ENCODE measurements at places on chromosomes 16 and 17.

- no peak for DNase-seq
These were observed 85.7 kb downstream of the CMIP start for GRCh38 chr16:81530296-81530721.

DNA sequence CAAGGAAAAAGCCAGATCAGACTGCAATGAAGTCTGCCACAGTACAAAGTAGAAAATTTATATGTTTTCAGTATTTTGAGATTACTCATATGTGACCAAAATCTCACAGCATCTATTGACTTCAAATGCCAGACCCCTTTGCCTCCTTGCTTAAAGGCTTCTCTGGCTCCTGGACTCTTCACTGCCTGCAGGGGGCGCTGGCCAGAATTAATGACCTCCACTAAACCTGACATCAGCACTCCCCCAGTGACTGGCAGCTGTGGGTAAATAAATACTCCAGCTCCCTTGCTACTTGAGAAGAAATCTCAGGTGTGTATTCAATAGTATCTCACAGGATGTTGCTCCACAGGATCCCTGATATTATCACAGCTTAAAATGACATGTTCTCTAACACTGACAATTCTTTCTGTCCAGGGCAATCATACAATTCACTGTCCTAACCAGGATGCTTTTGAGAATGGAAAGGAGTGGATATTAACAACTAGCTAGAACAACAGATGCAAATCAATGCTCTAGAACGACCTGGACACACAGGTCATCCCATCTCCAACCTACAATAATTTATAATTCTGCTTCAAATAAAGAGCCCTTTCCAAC, 4.0 kb downstream of the BECN1 start:
- peak; percentile 1 for DNase-seq

DNA sequence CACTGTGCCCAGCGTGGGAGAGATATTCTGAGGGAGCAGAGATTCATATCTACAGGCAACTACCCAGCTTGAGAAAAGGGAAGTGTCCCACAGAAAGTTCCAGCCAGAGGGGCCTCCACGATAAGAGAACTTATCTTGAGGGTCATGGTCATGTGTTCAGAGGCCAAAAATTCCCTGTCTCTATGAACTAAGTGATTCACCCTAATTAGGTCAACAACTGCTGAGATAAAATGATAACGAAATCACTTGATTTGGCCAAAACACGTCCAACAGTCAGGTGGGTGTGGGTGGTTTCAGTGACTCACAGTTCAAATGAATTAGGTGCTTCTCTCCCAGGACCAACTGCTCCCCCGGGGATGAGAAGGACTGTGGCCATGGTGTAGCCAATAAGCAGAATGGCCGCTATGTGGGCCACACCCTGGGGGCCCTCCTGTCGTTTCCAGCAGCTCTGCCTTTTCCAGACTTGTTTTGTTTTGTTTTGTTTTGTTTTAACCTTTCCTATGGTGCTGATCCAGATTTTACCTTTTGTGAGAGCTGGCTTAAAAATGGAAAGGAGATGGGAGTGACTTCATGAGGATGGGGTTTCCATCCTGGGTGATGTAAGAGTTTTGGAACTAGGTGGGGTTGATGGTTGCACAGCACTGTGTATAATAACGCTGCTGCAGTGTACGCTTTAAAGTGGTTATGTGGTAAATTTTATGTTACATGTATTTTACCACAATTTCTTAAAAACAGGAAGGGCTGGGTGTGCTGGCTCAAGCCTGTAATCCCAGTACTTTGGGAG, 8.7 kb downstream of the DNAI2 start:
- no peak for DNase-seq

DNA sequence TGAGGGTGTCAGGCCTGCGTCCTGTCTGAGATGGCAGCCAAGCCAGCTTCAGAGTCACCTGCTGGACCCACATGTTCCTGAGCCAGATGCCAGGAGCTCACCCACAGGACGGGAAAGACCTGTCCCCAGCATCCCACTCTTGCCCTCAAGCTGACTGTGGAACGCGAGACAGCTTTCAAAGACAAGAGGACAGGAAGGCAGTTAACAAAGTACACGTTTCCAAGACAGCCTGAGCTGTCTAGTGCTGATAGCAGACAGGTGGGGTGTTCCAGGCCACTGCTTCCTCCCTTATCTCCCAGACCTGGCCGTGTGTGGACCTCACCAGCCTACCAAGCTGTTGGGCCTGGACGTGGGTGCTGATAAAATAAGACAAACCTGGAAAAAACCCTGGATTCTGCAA, 13.2 kb downstream of the CMTM3 start:
- DNase-seq, result no peak

DNA sequence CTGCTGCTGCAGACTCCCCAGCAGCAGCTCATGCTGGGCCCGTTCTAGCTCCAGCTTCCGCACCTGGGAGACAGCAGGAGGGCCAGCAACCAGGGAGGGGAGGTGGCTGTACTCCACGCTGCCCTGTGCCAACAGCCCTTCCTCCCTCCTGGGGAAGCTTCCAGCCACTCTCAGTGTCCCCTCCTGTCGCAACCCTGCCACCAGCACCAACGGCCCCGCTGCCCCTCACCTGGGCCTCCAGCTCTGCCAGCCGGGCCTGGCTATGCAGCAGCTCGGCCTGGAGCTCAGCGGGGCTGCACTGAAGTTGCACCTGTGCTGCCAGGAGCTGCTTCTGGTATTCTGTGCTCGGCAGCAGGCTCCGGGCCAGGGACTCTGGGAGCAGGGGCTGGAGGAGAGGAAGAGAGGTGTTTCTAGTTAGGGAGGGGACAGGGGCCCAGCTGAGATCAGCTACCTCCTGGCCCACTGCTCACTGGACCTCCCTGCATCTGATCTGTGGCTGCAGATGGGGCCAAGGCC, 15.4 kb upstream of the MRPL38 start:
- DNase-seq, result no peak

DNA sequence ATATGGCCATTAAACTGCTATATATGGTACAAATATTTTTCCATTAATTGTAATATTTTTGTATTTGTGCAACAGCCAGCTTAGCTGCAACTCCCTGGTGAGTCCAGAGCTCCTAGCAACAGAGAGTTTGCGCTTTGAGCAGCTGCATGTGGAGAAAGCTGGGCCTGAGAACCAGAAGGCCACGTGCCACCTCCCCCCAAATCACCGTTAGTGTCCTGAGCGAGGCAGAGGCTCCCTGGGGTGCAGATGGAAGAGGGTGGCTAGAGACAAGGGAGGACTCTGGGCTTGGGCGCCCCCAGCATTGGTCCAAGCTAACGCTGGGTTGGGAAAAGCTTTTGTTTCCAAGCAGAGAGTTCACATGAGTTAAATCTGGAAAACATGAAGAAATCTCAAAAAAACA, 41.6 kb downstream of the HSBP1 start:
- DNase-seq, result no peak

GRCh38 chr16:2056077-2056476, 8.3 kb downstream of the TSC2 start:
- no peak for DNase-seq

- no peak for DNase-seq
These were observed 82.3 kb downstream of the ADCY9 start for GRCh38 chr16:4033951-4034350.

- no peak for DNase-seq
These were observed 285.2 kb downstream of the CA10 start for GRCh38 chr17:51873302-51873701.

DNA sequence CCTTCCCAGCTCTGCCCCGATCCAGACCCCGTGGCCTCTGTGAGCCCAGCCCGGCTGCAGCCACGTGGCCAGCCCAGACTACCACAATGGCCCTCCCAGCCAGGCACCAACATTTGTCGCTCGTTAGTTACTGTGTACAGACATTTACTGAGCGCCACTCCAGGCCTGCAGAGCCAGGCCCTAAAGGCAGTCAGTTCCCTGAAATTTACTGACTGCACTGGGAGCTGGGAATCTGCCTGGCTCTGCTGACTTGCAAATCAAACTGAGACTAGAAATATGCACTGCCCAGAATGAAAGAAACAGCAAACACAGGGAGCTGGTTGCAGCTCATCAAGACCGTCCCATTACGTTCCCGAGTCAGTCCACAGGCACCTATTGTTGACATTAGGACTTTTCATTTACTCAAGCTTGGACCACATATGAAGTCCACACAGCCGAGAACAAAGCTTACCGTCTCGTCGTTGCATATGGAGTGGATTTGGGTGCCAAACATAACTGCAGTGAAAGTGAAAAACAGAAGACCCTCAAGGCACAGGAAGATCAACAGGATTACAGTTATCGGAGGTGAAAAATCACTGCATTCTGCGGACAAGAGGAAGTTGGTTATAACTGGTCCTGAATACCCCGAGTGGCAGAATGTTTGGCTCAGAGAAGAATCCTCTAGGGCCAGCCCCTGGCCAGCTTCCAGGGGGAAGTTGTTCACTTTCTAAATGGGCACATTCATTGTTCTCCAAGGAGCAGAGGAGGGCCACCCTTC, 34.5 kb downstream of the ZDHHC7 start:
- DNase-seq, result no peak

- no peak for DNase-seq
These were observed 42.7 kb downstream of the IST1 start for GRCh38 chr16:71937868-71938510.

- DNase-seq, result no peak
These were observed 592 bp upstream of the ZNF385C start for GRCh38 chr17:42098730-42099399.

GRCh38 chr17:3730881-3731429, 7.3 kb downstream of the HASPIN start:
- no peak for DNase-seq

DNA sequence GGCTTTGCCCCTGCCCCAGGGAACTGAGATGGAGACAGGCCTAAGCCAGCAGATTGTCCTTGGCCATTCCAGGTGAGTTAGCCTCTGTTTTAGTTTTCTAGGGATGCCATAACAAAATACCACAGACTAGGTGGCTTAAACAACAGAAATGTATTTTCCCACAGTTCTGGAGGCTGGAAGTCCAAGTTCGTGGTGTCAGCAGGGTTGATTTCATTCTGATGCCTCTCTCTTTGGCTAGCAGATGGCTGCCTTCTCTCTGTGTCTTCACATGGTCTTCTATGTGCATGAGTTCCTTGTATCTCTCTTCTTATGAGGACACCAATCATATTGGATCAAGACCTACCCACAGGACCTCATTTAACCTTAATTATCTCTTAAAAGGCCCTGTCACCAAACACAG, 12.8 kb downstream of the FAM20A start:
- DNase-seq, result no peak

- no peak for DNase-seq
These were observed 19.2 kb downstream of the MXRA7 start for GRCh38 chr17:76691379-76692191.

GRCh38 chr17:4161192-4161966, 18.4 kb downstream of the CYB5D2 start:
- DNase-seq, result no peak

- DNase-seq, result no peak
These were observed 34.9 kb downstream of the USP31 start for GRCh38 chr16:23114131-23114904.

DNA sequence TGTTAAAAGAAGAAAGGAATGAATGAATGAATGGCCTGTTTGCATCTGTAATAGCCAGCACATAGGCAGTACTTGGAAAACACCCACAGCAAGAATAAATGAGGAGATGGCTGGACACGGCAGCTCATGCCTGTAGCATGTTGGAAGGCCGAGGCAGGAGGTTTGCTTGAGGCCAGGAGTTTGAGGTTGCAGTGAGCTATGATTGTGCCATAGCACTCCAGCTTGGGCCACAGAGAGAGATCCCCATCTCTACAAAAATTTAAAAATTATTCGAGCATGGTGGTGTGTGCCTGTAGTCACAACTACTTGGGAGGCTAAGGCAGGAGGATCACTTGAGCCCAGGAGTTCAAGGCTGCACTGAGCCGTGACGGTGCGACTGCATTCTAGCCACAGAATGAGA, 12.5 kb downstream of the IL4R start:
- no peak for DNase-seq

DNA sequence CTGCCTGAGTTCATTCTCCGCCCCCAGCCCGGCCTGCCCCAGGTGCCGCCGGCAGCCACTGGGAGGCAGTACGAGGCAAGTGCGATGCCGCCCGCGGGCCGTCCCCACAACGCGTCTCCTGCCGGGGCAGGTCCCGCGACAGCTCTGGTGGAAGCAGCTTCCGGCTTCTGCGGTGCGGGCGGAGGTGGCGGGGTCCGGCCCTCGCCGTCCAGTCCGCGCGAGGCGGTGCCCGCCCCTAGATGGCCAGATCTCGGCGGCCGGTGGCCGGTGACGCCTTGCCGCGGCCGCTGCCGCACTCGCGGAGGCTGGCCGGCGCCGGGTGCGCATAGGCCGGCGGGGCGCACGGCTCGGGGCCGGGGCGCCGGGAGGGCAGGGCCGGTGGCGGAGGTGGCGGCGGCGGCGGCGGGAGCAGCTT, 1.8 kb downstream of the GJD3 start:
- DNase-seq, result no peak

DNA sequence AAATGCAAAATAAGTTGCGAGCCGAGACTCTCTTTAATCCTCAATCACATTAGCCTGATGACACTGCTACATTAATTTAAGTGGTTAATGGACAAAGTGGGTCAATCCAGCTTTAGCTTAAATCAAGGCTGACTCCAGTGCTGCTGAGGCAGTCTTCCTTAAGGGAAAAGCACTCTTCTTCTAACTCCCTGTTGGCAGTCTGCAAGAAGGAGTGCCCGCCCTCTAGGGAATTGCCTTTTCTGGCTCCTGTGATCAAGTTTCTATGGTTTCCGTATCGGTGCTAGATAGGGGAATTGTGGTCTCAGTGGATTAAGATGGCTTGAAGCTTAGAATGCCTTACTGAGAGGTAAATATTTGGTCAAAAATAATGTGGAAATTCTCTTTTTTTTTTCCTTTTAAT, 41.0 kb downstream of the HS3ST3B1 start:
- DNase-seq, result no peak

GRCh38 chr16:6016530-6017184, 919.1 kb upstream of the EEF2KMT start:
- DNase-seq, result no peak

DNA sequence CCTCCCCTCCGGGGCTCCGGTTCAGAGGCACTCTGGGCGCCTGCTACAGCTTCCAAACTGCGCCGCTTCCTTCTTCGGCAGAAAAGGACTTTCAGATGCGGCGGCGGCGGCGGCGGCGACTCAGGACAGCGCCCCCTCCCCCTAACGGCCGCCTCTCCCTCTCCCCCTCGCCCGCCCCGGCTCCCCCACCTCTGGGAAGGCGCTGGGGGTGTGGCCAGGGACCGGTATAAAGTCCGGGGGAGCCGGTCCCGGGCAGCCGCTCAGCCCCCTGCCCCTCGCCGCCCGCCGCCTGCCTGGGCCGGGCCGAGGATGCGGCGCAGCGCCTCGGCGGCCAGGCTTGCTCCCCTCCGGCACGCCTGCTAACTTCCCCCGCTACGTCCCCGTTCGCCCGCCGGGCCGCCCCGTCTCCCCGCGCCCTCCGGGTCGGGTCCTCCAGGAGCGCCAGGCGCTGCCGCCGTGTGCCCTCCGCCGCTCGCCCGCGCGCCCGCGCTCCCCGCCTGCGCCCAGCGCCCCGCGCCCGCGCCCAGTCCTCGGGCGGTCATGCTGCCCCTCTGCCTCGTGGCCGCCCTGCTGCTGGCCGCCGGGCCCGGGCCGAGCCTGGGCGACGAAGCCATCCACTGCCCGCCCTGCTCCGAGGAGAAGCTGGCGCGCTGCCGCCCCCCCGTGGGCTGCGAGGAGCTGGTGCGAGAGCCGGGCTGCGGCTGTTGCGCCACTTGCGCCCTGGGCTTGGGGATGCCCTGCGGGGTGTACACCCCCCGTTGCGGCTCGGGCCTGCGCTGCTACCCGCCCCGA, at the start of gene IGFBP4:
TSS of gene IGFBP4 (plus strand) at position 255 of the 792 bp plus-strand sequence. CDS start at position 541, 286 bp downstream.
- peak; percentile 11 for DNase-seq
